ENCODE measurements at places on chromosomes 13 and 19.

DNA sequence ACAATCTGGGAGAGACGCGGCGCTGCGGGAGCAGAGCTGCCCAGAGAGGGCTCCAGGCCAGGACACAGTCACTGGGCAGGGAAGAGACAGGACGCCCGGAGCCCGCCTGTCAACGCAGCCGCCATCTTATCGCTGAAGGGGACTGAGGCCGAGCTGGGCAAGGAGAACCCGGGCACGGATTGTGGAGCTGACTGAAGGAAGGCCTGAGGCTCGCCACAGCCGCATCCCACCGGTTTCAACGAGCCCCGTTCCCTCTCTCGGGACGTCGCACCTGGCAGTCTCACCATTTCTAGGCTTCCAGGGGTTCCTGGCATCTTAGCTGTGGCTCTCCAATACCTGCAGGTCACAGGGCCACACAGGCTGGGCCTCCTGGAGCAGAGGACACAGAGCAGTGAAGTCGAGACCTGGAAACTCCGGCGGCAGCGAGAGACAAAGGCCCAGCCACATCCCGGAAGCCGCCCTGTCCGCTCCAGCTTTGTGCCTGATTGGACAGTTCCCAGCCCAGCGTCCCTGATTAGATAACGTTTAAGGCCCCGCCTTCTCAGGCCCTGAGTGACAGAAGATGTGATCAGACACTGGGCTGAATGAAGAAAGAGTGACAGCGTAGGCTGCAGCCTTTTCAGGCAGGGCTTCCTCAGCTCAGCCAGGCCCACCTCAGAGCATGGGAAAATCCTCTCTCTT, at the start of gene ZNF91:
Gene ZNF91, minus strand, starts transcription at position 431 of the 681 bp plus-strand sequence. Its CDS starts 117 bp downstream, at position 314.
- DNase-seq, result peak; percentile 76

DNA sequence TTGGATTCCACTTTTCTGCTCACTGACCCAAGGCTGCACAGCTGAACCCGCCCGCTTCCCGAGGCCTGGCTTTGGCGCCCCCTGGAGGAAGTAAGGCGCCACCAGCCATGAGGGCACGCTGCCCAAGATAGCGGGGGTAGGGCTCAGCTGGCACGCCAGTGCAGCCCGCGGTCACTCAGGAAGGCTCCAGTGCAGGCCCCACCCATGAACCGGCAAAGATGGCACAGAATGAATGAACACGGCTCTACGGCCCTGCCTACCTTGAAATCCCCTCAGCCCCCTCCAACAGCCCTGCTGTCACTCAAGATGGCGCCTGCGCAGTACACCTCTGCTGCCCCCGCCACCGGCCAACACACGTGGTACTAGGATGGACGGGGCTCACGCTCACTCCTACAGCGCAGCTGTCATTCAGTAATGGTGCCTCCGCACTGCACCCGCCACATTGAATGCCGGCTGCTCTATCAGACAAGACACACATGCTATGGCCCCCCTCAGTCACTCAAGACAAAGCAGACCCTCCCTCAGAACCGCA, 3.0 kb downstream of the PEG3 start:
- DNase-seq, result no peak

- DNase-seq, result no peak
Measured at GRCh38 chr19:48218997-48219396, 36.7 kb downstream of the CARD8 start.

DNA sequence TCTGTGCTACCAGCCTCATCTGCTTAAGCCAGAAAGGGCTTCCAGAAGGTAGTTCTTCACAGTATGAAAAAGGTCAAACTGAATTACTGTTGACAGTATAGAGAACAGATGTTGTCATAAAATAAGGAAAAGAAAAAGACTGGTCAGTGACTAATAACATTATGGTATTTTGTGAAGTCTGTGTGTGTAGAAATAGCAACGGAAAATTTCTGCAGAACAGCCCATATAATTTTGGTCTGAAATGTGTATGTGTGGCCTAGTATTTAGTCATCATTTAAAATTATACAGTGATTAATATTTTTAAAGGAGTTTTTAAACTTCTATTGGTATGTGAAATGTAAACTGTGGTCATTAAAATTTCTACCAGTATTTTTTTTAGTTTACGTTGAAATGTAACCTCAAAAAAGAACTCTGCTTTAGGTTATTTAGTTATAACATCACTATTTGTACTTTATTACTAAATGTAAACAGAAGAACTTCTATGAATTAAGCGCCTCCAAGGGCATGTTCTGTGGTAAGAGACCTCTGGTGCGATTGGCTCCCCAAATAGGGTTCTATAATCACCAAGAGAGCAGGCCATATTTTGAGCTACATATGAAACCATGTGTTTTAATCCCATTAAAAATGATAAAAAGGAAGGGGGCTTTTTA, 3.3 kb upstream of the GPR183 start:
- no peak for DNase-seq

DNA sequence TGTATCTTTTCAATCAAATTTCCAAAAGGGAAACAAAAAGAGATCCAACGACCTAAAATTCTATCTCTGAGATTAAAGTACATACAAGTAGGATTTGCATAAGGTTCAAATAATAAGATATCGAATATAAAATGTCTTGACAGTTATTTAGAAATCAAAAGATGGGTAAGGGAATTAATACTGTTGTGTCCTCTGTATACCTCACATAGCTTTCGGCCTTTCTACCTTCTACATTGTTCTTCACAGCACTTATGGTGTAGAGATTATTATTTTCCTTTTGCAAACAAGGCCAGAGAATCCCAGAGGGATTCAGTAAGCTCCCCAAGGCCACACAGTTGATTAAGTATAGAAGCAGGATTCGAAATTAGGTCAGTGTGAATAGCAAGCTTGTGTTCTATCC, 403.6 kb downstream of the SPRY2 start:
- no peak for DNase-seq

GRCh38 chr19:21143854-21144253, 2.0 kb downstream of the ZNF431 start:
- no peak for DNase-seq

- DNase-seq, result no peak
Measured at GRCh38 chr19:51018745-51019543, 565 bp downstream of the KLK10 start.

GRCh38 chr19:50796128-50796633, 6.0 kb downstream of the ACP4 start:
- DNase-seq, result no peak

GRCh38 chr13:27250833-27251165, 559 bp upstream of the RPL21 start:
- no peak for DNase-seq
